ENCODE measurements at places on chromosomes 13 and 19.

- no peak for DNase-seq
Measured at GRCh38 chr13:111388851-111389500, 68.5 kb downstream of the TEX29 start.

- DNase-seq = peak; percentile 63
Measured at GRCh38 chr13:77544355-77544754, 8.8 kb downstream of the SCEL start.

DNA sequence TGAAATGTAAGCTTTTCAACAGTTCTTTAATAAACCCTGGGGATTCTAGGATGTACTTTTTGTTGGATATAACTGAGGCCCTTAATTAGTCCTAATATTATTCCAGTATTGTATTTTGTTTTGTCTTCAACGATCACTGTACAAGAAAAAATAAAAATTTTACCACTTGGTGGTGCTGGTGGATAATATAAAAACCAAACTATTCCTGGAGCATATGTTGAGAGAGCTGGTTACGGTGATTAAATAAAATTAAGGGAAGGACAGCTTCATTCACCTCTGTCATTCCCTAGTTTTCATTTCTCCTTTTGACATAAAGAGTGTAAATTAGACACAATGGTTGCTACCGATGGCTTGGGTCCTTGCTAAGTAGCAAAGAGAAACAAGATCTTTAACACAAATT lies 598.6 kb upstream of the PCDH20 start:
- no peak for DNase-seq

DNA sequence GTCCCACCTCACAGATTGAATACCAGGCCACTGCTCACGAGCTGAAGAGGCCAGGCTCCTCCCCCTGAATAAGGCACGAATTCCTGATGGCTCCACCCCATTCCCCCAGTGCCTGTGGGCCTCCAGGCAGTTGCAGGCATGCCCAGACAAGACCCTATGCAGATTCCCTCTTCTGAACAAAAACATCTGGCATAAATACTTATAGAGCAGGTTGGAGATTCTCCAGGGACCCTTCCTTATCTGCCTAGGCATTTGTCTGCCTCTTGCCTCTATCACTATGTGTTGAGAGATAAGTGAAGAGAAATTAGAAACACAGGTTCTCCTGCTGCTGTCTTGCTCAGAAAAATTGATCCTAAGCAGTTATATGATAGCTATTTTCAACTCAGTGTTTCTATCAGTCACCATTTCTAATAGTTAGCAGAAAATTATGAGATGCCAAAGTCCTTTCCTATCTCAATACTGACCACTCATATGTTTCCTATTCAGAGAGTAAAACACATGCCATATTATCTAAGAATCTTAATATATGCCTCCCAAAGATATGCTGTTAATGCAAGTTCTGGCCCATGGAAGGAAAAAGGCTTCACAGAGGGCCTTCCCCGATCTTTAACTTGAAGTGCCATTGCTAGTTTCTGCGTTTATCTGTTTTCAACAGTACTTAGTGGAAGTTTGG lies 364.0 kb downstream of the KCTD12 start:
- peak; percentile 37 for DNase-seq

GRCh38 chr13:70630247-70630646 lies 522.0 kb upstream of the KLHL1 start:
- no peak for DNase-seq

GRCh38 chr19:16347706-16348105 lies 23.1 kb downstream of the KLF2 start:
- no peak for DNase-seq

Data from aorta (tissue), 5 donors.